T-helper 17 cell (primary cell): ENCODE measurements at places on chromosomes 7 and 10. TPM values are rescaled to one million over a fixed set of nuclear protein-coding genes. Genes with fewer than 3 reads are reported as not detected.

DNA sequence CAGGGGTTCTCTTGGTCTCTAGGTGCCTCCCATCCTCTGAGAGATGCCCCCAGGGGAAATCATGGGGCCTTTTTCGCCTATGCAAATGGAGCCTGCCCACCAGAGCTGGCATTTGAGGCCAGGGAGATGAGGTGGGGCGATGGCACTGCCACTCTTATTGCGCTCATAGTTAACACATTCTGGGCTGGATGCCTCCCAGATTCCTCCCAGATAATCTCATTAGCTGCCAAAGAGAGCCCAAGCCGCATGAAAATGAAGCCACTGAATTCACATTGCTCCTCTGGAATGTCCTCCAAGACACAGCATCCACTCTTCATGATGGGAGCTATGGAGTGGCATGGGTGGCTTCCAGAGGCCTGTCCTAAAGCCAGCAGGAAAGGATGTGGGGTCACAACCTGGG lies 61.0 kb downstream of the GOLGA7B start:
- no peak for DNase-seq

DNA sequence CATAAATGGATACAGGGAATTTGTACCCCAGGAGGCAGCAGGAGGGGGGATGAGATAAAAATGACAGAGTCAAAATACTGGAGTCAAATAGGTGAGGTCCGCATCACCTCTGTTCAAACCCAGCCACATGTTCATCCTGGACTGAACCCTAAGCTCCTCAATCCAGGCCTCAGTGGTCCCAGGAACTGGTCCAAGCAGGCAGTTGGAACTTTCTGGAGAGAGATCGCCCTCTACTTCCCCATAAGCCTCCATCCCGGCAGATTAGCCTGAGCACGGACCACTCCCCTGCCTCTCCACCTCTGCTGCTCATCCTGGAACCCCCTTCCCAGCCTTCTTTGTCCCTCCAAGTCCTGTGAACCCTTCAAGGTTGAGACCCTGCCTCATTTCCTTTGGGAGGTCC lies 959.7 kb upstream of the ZNF722 start:
- no peak for DNase-seq

DNA sequence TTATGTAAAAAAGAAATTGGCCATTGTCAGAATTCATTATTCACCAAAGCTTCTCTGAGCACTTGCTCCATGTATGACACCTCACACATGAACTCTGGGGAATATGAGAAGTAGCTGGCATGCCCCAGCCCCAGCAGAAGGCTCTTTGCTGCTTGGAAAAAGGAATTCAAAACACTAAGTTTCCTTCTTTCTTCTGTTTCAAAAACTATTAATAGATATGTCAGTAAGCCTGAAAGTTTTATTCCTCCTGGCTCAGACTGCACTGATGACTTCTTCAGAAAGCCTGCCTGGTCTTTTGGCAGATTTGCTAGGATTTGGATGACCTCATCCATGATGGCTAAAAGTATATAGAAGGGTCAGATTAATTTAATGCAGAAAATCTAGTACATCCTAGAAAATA lies 511.0 kb downstream of the GFRA1 start:
- DNase-seq, result no peak

DNA sequence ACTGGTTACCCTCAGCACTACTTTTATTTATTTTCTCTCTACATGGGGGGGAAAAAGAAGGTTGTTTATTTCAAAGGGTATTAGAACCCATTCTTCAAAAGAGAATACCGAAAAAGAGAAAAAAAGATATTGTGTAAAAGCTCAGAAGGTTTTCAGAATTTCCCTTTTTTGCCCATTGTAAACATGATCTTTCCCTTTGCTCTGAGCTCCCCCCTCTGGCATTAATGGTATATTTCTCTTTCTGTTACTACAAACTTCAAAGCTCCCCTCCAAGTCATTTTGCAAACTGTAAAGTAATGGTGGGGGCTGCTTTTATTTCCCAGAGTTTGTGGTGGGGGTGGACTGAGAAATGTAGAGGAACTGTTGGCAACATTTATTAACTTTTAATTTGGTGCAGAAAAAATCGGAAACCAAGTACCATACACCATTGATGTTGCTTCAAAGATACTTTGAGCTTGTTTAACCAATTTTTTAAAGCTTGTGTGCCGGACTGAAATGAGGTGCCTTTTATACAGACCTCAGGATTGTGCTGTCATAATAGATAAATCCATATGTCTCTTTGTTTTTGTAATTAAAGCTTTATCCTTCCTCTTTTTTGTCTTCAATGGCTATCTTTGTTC lies 181.5 kb downstream of the EXOC4 start:
- no peak for DNase-seq

The ATOH7 gene
- not detected for total RNA-seq

The GPR37 gene
- not detected for total RNA-seq
